Stimulated activated naive CD8-positive, alpha-beta T cell treated with anti-CD3 and anti-CD28 coated beads, Interleukin-15, amount 100 ng/mL, for 72 hours (primary cell): ENCODE measurements at places on chromosomes 2 and 18.

GRCh38 chr18:72871091-72871490 is 3.3 kb upstream of the NETO1 start:
- no peak for DNase-seq

DNA sequence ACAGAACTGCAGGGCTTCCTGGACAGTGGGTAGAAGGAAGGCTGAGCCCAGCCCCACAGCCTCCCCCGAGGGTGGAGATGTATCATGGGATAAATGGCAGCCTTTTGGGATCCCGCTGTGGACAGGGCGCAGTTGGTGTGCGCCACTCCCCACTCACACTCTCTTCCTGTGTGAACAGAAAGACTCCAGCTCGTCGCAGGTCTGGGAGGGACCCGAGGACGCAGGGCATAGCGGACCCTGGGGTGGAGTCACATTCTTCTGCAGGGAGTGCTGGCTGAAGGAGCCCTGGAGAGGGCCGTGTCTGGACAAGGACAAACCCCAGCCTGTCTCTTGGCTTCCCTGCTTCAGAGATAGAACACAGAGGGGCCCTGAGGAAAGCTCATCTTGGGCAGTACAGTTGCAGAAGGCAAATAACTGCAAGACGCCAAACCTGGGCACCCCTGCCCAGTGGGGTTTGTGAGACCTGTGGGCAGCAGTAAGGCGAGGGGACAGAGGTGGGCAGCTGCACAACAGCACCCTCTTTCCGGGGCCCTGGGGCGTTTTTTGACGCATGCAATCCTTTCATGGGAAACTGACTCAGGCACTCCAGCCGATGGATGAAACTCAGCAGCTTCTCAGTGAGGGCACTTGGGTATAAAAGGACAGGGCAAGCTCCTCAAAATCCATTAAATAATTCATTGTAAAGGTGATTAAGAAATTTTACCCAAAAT is 101.9 kb downstream of the USP40 start:
- DNase-seq: no peak

GRCh38 chr2:240604291-240604938 is 17.9 kb downstream of the CAPN10 start:
- DNase-seq: no peak

- peak; percentile 9 for DNase-seq
Observed at GRCh38 chr18:61551586-61551985, 218.4 kb downstream of the CDH20 start.

DNA sequence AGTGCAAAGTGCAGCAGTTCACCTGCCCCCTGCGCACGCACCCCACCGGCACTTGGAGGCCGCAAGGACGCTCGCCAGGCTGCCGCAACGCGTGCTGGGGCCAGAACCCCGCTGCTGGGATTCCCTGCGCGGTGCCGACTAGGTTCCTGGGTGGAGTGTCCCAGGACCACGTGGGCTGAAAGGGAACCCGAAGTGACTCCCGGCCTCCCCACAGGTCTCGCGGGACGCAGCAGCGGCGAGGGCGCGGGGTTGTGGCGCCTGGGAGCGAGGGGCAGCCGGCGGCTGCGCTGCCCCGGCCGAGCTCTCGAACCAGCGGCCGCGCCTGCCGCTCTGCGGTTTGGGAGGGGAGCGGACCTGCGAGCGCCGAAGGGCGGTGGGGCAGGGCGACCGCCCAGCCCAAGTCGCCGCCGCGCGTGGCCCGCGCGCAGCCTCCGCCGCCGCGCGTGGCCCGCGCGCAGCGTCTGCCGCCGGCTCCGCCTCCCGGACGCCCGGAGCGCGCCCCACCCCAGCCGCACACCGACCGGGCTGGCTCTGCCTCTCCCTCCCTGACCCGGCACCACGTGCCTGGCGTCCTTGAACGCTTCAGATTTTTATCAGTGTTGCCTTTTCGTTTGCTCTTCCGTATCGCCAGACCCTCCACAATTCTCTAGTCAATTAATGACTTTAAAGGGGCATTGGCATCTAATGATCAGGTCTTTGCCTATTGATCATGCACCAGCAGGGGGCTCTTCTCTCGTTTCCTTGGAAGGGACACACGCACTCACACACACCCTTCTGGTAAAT is at the start of gene FTCDNL1:
TSS of gene FTCDNL1 (minus strand) at position 475 of the 783 bp plus-strand sequence. CDS start 2,230 bp downstream, outside the sequence.
- peak; percentile 68 for DNase-seq

GRCh38 chr2:131493199-131493968 is 1.2 kb upstream of the MZT2A start:
- no peak for DNase-seq

- DNase-seq: no peak
Observed at GRCh38 chr2:44642123-44642857, 280.5 kb downstream of the CAMKMT start.

DNA sequence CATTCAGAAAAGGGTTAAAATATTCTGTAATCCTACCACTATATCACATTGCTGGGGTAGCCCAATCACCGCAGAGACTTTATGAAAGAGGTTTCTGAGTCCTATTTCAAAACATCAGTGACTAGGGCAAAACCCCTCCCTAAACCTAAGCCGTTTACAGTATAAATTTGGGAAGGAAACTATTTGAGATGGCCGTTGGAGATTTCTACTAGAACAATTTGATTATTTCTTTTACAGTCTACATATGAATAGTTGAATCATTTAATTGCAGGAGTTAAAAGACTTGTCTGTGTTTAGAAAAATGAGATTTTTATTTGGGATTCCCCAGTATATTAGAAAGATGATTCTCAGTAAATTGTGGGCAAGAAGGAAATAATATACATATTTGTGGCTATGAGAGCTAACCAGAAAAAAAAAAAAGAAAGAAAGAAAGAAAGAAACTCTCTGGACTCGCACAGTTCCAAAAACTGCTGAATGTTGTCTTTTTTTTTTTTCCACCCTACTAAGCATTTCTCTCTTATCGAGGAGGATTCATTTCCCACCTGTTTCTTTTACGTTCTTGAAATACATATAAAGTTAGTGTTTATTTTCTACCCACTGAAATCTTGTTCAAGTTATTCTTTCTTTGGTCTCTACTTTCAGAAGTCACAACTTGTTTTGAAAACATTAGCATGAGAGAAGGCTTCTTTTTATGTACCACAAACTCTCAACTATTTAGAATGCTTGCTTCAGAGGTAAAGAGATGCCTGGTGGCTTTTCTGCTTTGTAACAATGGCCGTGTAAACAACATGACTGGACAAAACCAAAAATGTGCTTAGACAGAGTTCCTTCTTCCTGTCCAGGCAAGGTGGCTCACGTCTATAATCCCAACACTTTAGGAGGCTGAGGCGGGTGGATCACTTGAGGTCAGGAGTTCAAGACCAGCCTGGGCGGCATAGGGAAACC is 65.9 kb downstream of the BCL2 start:
- no peak for DNase-seq

GRCh38 chr2:203960811-203961210 is 24.2 kb downstream of the ICOS start:
- DNase-seq: no peak

GRCh38 chr2:140891614-140892212 is 1239.1 kb downstream of the LRP1B start:
- DNase-seq: no peak

GRCh38 chr2:57881998-57882888 is 164.4 kb upstream of the VRK2 start:
- DNase-seq: no peak

DNA sequence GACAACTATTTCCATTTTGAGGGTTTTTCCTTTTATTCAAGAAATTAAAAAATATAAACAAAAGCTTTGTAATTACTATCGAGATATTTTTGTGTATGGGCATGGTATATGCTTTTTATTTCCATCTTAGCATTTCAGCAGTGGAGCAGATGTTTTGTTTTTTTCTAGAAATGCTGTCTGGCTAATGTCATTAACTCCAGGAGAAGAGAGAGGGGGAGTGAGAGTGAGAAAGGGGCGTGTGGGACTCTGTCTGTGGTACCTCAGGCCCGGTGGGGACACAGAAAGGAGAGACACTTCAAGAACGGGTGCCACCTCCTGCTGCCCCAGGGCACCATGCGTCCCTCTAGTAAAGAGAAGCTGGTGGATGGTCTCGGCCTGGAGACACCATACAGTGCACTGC is 34.7 kb downstream of the MYT1L start:
- no peak for DNase-seq

GRCh38 chr2:199278099-199278498 is 179.6 kb downstream of the SATB2 start:
- no peak for DNase-seq

- no peak for DNase-seq
Observed at GRCh38 chr2:1673160-1673944, 71.0 kb downstream of the PXDN start.

DNA sequence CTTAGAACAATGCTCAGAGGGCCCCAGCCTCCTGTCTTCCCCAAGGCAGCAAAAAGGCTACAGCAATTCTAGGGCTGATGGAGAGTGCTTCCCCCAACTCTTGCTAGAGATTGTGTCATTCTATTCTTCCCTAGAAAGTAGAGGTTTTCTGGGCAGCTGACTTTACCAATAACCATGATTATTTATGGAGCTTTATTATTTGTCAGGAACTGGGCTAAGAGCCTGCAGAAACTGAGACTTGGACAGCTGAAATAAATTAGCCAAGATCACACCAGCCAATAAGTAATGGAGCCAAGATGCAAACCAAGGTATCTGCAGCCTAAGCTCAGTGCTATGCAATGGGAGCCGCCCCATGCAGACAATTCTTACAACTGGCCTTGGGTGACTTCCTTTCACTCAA is 84.8 kb downstream of the CCBE1 start:
- DNase-seq: no peak

DNA sequence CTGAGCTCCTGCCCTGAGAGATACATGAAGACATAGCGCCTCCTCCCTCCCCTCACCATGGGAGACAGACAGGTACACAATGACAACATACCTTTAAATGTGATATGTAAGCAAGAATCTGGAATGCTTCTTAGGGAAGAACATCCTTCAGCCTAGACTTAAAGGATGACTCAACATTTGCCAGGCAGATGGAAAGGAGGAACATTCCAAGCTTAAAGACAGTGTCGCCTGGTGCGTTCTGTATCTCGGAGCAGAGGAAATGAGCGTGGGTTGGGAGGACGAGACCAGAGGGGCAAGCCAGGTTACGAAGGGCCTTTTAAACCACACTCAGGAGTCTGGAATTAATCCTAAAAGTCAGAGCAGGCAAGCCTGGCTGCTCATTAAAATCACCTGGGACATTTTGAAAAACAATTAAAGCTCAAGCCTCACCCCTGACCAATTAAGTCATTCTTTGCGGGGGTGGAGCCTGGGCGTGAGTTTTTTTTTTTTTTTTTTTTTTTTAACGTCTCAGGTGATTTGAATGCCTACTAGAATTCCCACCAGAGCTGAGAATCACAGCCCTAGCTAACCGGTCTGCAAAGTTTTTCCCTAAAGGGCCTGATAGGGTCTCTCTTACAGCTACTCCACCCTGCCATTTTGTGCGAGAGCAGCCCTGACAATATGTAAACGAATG is 131.2 kb upstream of the SEC11C start:
- no peak for DNase-seq

DNA sequence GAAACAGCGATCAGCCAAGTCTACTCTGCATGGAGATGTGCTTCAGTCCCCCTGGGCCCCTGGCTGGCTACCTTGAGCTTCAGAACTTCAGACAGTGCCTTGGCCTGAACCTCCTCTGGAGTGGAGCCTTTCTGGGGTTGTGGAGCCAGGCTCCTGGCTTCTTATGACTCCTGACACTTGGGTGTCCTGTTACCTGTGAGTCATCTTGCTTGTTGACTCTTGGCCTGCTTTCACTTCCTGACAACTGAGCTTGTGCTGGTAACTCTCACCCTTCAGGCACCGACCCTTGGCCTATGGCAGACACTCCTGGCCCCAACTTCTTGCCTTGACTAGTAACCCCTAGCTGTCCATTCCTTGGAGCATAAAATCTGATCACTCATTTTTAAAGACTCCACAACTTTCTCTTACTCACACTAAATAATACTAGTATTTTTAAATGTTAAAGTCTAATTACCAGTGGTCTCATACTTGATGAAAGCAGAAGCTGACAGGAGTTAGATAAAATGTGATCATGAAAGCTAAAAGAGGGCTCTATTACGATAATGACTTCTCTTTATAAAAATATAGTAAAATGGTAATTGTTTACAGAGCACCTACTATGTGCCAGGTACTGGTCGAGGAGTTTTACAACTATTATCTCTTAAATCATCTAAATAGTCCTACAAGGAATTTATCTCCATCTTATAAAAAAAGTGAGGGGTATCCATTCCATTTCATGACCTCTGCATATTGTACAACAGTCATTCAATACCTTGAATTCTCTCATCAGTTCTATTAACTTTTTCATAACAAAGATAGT is 46.3 kb upstream of the VIT start:
- no peak for DNase-seq

- DNase-seq: no peak
Observed at GRCh38 chr2:53632714-53633113, 134.9 kb upstream of the CHAC2 start.

- no peak for DNase-seq
Observed at GRCh38 chr2:126795656-126796055, 103.0 kb upstream of the TEX51 start.

GRCh38 chr18:79386547-79386946 is 9.2 kb upstream of the NFATC1 start:
- no peak for DNase-seq

- DNase-seq: no peak
Observed at GRCh38 chr2:95569170-95569569, 22.6 kb upstream of the TRIM43 start.

DNA sequence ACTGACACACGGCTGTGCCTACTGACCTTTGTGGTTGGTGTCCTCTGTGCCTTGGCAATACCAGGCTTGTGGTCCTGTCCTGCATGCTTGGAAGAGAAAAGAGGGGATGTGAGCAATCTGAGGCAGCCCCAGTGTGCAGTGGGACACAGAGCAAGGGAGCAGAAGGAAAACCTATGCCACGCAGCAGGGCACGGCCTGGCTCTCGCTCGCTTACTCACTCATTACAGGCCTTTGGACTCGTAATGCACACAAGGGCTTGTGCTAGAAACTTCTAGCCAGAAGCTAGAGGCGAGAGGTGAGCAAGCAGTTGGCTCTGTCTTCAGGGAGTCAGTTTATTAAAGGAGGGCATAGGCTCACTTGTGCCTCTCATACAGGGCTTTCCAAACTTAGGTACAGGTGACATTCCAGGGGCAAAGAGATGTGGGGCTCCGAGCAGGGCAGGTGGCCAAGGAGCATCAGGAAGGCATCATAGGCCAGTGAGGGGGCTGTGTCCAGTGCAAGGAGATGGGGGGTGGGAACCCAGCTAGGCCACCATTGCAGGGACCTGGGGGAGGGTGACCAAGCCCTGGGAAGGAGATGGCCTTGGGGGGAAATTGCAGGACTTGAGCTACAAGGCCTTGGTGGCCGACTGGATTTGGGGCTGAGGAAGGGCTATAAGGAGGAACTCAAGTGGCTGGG is 100.8 kb downstream of the DYSF start:
- no peak for DNase-seq

DNA sequence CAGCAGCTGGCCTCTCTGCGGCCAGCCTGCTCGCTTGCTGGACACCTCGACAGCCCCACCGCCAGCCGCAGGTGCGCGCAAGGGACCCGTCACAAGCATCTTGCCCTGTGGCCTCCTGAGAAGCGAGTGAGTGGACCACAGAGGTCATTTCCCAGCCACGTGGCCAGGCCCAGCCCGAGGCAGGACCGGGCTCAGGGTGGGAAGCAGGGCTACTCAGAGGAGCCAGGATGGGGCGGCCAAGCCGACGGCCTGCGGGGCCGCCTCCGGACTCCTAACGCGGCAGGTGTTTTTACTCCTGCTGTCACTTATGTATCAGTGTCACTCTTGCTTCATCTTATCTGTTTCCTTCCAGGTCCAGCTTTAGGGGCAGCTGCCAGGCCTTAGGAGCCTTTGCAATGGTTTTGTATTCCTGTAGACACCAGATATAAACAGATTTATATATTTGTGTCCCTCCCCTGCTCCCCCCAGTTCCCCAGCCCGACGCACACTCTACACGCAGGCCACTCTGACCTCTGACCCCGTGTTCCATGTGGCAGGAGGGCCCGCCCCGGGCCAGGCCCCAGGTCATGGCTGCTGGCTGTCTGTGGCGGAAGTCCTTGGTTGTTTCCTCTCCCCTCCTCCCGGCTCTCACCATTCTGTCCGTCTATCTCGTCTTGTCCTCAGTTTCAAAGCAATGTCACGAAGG is 236.4 kb downstream of the ATAD2B start:
- DNase-seq: no peak
